ENCODE measurements at places on chromosomes 16 and 17. TPM values are rescaled to one million over a fixed set of nuclear protein-coding genes. Genes with fewer than 3 reads are reported as not detected.

The CDH13 gene
- 0.56 TPM for total RNA-seq

The SUMO2 gene
- total RNA-seq = 136 TPM

- DNase-seq = no peak
- no peaks in the 10 kb centered on the region for H3K27me3 ChIP-seq
- H3K4me1 ChIP-seq = peaks cover 21% of the 10 kb centered on the region
- H3K36me3 ChIP-seq = no peaks in the 10 kb centered on the region
- H3K27ac ChIP-seq = no peak overlapping the region
- no peak overlapping the region for H3K4me3 ChIP-seq
These were observed 36.2 kb downstream of the YPEL2 start for GRCh38 chr17:59367657-59368045.

DNA sequence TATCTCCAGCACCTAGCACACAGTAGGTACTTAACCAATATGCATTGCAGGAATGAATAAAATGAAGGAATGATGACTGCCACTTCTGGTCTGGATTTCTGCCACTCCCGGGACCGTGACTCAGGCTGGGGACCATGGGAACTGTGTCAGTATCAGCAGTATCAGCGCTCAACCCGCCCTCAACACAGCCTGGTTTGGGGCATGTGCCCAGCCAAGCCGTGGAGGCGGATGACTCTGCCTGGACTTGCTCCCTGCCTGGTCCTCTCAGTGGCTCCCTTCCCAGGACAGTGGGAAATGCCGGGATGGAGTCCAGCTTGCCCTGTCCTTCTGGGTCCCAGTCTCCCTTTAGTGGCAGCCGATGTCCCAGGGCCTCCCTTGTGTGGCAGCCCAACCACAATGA lies 55.1 kb downstream of the SRCIN1 start:
- no peaks in the 10 kb centered on the region for H3K27me3 ChIP-seq
- H3K4me3 ChIP-seq = no peak overlapping the region
- DNase-seq = no peak
- no peaks in the 10 kb centered on the region for H3K4me1 ChIP-seq

Data from Karpas-422 (cell line).